ENCODE measurements at places on chromosomes 4 and X. TPM values are rescaled to one million over a fixed set of nuclear protein-coding genes. Genes with fewer than 3 reads are reported as not detected.

Gene HSFX4
- 0.09 TPM for total RNA-seq

Gene PAGE5
- total RNA-seq = not detected

Gene CTAG1B
- total RNA-seq = not detected

Gene SH2D1A
- not detected for total RNA-seq

Gene HTT
- 13.2 TPM for total RNA-seq

Data from A549 treated with Hydrocortisone at 1 μM for 4 hours (cell line).